ENCODE measurements at places on chromosomes 5 and 9. TPM values are rescaled to one million over a fixed set of nuclear protein-coding genes. Genes with fewer than 3 reads are reported as not detected.

OR13D1 gene
- total RNA-seq, result not detected

LRRTM2 gene
- 0.12 TPM for total RNA-seq

PMPCA gene
- 77.8 TPM for total RNA-seq

DNA sequence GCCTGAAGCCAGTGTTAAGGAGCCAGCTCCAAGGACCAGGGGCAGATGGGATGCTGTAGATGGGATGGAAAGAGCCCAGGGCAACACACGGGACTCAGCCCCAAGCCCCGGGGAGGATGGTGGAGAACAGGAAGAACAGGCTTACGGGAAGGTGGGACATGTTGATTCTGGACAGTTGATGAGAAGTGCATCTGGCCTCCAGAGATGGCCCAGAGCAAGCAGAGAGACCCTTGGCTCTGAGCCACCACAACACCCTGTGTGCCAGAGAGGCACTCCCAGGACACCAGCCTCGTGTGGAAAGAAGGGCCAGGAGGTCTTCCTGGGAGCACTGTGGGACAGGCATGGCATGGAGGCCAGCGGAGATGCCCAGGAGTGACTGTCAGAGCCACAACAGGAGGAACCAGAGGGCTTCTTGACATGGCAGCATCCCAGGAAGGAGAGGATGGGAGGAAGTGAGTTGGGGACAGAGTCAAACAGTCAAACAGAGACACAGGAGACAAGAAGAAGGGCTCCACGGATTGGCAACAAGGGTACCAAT is 156.3 kb upstream of the MVB12B start:
- no peak for DNase-seq

GRCh38 chr9:79562749-79563386 is 8.9 kb upstream of the TLE4 start:
- DNase-seq, result no peak

GRCh38 chr9:115036691-115037090 is 81.3 kb downstream of the TNC start:
- no peak for DNase-seq

Data from left ventricle myocardium superior (tissue), 1 donor.